ENCODE measurements at places on chromosomes 7 and 10.

GRCh38 chr10:34153663-34154382 lies 661.3 kb downstream of the PARD3 start:
- no peak for DNase-seq

GRCh38 chr7:44891791-44892190 lies 6.5 kb upstream of the PURB start:
- DNase-seq, result no peak

GRCh38 chr10:61548364-61548763 lies 95.2 kb upstream of the TMEM26 start:
- DNase-seq, result no peak

DNA sequence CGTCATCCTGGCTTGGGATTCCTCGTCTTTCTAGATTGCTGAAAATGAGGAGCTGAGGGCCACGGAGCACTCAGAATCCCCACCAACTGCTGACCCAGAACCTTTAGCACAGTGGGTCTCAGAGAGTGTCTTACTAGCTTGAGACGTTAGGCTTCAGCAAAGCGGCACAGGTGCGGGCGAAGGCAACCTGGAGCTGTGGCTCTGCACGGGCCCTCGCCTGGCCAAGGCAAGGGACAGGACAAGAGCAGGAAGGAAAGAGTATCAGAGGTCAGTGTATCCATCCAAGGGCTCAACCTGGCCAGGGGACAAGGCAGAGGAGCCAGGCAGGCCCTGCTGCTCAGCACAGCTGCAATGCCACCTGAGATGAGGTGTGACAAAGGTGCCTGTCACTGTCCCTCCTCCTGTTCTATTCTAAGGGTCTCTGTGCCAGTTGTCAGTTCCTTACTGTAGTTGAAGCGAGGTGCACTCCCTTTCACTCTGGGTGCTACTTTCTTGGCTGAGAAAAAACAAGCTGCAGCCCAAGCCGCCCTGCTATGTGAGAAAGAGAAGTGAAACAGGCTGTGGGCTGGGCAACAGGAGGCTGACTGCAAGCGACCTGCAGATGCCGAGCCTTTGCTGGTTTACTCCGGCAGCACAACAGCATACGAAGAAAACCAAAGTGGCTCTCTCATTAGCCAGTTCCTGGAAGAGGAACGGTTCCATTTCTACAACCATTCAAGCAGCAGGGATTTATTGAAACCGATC lies 33.3 kb upstream of the KDM7A start:
- DNase-seq, result peak; percentile 15

GRCh38 chr7:139362302-139362701 lies 2.6 kb downstream of the LUC7L2 start:
- DNase-seq, result no peak

DNA sequence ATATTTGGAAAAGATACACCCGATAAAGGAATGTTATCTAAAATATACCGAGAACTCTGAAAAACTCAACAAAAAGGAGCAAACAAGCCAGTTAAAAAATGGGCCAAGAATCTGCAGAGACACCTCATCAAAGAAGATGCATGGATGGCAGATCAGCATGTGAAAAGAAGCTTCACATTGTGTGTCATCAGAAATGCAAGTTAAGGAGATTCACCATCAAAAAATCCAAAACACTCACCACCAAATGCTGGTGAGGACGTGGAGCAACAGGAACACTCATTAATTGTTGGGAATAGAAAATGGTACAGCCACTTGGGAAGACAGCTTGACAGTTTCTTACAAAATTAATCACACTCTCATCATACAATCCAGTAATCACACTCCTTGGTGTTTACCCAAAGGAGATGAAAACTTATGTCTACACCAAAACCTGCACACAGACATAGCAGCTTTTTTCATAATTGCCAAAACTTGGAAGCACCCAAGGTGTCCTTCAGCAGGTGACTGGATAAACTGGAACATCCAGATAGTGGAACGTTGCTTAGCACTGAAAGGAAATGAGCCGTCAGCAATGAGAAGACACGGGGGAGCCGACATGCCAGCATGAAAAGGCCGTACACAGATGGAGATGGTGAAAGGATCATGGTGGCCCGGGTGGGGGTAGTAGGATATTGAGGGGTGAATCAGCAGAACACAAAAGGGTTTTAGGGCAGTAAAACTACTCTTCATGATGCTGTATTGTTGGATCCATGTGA lies 27.9 kb upstream of the PWWP2B start:
- DNase-seq, result no peak

GRCh38 chr7:96933067-96933645 lies 72.2 kb upstream of the DLX6 start:
- DNase-seq, result no peak

GRCh38 chr10:3310016-3310784 lies 137.6 kb upstream of the PITRM1 start:
- DNase-seq, result no peak

- no peak for DNase-seq
Measured at GRCh38 chr7:47290466-47290865, 291.4 kb downstream of the TNS3 start.

DNA sequence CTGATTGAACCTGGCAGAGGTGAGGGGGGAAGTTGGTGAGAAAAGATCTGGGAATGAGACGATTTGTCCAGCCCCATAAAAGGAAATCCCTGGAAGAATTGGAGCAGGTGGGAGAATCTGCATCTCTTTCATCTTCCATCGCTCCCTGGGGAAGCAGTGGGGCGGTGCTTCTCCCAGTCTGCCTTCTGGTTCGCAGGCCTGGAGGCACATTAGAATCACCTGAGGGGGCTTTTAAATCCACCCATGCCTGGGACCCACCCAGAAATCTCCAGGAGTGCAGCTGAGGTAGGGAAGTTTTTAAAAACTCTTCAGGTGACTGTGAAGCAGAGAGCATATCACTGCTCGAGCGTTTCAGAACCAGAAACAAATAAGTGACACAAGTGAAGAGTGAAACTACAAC lies 26.7 kb upstream of the SYPL1 start:
- DNase-seq, result no peak

GRCh38 chr7:24779283-24779655 lies 22.0 kb upstream of the GSDME start:
- DNase-seq, result no peak

- DNase-seq, result no peak
Measured at GRCh38 chr7:90749774-90750173, 153.7 kb downstream of the CDK14 start.

- no peak for DNase-seq
Measured at GRCh38 chr10:91617072-91617609, 15.7 kb downstream of the PPP1R3C start.

GRCh38 chr7:81187753-81188152 lies 268.9 kb upstream of the SEMA3C start:
- DNase-seq, result no peak

- DNase-seq, result no peak
Measured at GRCh38 chr10:90817128-90817889, 40.5 kb downstream of the HTR7 start.

GRCh38 chr7:34622771-34623250 lies 35.2 kb upstream of the NPSR1 start:
- no peak for DNase-seq

- DNase-seq, result no peak
Measured at GRCh38 chr7:145293228-145293701, 457.4 kb upstream of the TPK1 start.

DNA sequence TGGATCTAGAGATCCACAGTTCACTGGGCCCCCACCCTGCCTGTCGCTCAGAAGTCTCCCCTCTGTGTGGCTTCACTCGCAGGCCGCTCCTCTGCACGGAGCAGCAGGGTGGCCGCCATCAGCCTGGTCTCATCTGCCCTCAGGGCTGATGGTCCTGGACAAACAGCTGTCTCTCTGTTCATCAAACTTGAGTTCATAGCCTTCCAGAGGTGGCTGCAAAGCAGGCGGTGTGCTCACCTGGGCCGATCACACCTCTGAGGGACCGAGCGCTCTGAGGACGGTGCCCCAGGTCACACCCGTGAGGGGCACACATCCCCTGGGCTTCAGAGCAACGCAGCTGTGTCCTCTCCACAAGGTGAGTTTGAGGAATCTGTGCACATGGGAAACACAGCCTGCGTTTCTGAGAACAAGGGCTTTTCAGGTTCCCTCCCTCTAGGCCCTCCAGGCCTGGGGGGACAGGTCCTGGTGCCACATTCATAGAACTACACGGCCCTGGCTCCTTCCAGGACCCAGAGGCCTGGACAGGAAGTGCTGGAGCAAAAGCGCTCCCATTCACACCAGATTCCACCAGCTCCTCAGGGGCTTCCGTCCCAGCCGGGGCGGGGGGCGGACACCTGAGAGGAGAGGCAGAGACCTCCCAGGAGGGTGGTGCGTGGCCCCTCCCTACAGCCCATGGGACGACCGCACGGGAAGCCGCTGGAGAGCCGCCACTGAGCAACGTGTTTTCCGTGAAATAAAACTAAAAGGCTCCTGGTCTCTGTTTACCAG lies 31.2 kb upstream of the FAM20C start:
- DNase-seq, result no peak

DNA sequence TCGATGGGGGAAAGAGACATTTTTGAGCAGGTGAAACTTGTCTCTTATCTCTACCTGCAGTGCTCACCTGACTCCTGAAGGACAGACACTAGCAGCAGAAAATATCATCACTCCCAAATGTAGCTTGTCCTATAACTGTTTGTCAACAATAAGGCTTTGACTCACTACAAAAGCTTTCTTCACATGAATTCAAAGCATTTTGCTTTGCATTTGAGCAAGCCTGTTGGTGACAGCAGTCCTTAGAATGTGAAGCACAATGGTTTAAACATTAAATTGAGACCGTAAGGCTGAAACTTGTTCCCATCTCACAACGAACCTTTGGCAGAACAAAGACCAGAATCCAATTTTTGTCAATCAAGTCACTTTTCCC lies 30.6 kb upstream of the ZNRF2 start:
- no peak for DNase-seq

DNA sequence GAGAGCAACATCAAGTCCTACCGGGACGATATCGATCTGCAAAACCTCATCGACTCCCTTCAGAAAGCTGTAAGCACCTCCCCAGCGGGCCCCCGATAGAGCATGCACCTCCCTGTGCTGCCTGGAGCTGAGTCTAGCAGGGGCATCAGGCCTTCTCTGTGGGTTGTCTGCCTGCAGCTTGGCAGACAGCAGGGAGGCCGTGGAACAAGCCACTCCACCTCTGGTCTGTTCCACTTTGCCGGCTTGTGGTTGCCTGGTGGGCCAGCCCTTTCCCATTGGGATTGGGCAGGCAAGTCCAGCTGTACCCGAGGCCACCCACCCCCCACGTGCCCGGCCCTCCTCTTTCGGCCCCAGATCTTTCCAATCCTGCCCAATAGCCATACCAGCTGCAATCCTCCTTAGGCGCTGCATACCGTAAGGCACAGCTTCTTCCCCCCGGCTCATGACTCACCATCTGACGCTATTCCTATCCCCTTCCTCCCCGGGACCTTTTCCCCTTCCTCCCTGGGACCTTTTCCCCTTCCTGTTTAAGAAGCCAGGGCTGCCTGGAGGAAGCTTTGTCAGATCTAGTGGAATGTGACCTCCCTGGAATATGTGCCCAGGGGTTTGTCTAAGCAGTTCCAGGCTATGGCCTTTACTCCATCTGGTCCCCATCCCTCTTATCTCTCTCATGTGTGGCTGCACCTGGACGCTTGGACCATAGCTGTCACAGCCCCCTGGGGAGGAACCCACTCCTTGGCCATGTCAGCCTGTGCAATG lies 28.1 kb upstream of the SH2D4B start:
- no peak for DNase-seq

GRCh38 chr7:150734254-150734653 lies 3.0 kb upstream of the GIMAP5 start:
- DNase-seq, result no peak

GRCh38 chr7:47231032-47231431 lies 350.9 kb downstream of the TNS3 start:
- DNase-seq, result no peak

DNA sequence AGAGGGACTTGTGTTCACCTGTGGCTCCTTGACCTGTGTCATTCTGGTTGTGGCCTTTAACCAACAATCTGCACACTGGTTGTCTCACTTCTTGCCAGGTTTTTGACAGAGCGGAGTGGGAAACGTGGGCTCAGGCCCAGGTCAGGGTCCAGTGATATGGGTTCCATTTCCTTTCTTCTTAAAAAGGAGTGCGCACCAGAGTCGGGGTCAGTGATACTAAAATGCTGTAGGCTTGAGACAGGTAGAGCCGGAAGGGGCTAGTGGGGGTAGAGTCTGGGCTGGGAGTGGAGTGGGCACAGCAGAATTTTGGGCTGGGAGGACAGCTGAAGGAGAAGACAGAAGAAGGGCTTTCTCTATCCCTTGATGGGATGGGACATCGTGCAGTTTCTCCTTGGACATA lies 61.2 kb downstream of the SH2D4B start:
- DNase-seq, result no peak

Data from stimulated activated CD4-positive, alpha-beta T cell treated with anti-CD3 and anti-CD28 coated beads, Interleukin-4, amount 100 ng/mL, for 4 hours (primary cell).